ENCODE measurements at places on chromosomes 5 and 9. TPM values are rescaled to one million over a fixed set of nuclear protein-coding genes. Genes with fewer than 3 reads are reported as not detected.

The CAPSL gene
- total RNA-seq, result not detected

The PHAX gene
- 87.9 TPM for total RNA-seq

The GARIN3 gene
- total RNA-seq, result not detected

The CBY3 gene
- not detected for total RNA-seq

The CDX1 gene
- 0.65 TPM for total RNA-seq

The ACTBL2 gene
- total RNA-seq, result not detected

The GPR150 gene
- total RNA-seq, result 0.27 TPM

The TTC23L gene
- 0.36 TPM for total RNA-seq

The BNC2 gene
- 53.3 TPM for total RNA-seq

The SLC6A3 gene
- not detected for total RNA-seq

The ZFP2 gene
- 2.7 TPM for total RNA-seq

The PTPN3 gene
- 2.0 TPM for total RNA-seq

The LECT2 gene
- not detected for total RNA-seq

The STKLD1 gene
- 0.33 TPM for total RNA-seq

The RAD50 gene
- 54.7 TPM for total RNA-seq

The NUTM2G gene
- not detected for total RNA-seq

The COL15A1 gene
- 25.1 TPM for total RNA-seq

All from fibroblast of the aortic adventitia (primary cell).